Stimulated activated CD4-positive, alpha-beta T cell treated with anti-CD3 and anti-CD28 coated beads, TNF-alpha, amount 100 ng/mL, for 4 hours (primary cell): ENCODE measurements at places on chromosomes 3 and 15.

GRCh38 chr15:29071232-29071881 lies 185.6 kb downstream of the APBA2 start:
- DNase-seq = no peak

GRCh38 chr15:52019394-52020220 lies 588 bp downstream of the MAPK6 start:
- DNase-seq = peak; percentile 42

DNA sequence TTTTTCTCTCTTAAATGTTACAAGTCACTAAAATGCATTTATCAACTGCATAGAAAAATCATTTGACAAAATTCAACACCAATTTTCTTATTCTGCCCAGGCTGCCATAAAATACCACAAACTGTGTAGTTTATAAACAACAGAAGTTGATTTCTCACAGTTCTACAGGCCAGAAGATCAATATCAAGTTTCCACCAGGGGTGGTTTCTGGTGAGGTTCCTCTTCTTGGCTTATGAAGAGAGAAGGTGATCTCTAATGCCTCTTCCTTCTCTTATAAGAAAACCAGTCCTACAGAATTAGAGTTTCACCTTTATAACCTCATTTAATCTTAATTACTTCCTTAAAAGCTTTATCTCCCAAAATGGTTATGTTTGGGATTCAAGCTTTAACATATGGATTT lies 10.9 kb upstream of the CD200R1L start:
- no peak for DNase-seq

DNA sequence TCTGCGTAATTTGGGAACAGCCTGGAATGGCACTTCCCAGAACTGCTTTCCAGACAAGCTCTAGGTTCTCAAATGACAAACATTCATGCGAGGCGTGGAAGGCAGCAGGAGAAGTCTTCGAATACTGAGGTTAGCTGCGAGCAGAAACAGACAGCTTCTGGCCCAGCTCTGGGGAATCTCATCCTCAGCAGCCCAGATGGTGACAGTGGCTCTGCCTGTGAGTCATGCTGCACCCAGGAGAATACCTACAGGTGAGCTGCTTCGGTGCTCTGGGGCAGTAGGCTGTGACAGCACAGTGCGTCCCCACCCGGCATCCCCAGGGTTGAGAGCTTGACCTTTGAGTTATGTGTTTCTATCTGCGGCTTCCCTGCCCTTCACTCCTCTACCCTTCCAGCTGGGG lies 258.6 kb downstream of the KLF13 start:
- DNase-seq = no peak

DNA sequence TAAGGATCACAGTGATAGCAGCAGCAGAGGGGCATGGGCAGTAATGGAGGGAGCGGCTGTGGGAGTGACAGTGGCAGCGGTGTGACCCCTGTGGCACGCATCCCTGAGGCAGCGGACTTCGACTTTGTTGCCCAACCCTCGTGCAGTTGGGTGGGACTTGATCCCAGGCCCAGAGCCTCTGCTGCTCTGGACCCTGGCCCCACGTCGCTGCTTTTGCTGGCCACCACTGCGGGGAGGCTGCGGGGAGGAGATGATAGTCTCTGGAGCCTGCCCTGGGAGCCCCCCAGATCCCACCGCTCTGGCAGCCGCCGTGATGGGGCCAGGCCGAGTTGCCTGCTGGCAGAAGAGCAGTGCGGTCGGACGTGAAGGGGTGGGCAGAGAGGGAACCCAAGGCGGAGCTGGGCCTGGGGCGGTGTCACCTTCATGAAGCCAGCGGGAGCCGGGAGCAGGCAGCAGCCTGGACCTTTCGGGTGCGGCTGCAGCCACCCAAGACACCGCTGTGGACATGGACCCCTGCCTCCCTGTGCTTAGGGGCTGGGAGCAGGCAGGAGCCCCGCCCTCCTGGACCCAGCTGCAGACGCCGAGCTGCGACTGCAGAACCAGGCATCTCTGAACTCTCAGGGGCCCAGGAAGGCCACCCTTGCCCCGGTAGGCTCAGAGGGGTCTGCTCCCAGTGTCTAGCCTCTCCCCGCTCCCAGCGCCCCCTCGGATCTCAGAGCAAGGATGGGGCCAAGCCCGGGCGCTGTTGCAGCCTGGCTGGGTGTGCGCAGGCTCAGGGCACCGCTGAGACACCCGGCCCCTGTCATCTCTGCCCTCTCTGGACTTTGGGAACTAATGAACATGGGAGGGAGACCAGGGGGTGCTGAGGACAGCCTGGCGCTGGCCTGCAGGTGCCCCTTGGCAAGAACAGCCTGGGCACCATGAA lies 38.3 kb downstream of the COMMD2 start:
- no peak for DNase-seq

- DNase-seq = no peak
These were observed 140.2 kb upstream of the PLXND1 start for GRCh38 chr3:129746629-129747028.

GRCh38 chr3:32989171-32989570 lies 37.7 kb downstream of the CCR4 start:
- DNase-seq = no peak

GRCh38 chr3:97613139-97613538 lies 151.4 kb upstream of the ARL6 start:
- DNase-seq = no peak

GRCh38 chr15:97991972-97992541 lies 31.6 kb downstream of the ARRDC4 start:
- no peak for DNase-seq

GRCh38 chr3:69700949-69701348 lies 38.3 kb upstream of the MITF start:
- no peak for DNase-seq

- DNase-seq = no peak
These were observed 6.9 kb downstream of the C15orf62 start for GRCh38 chr15:40776537-40777141.

DNA sequence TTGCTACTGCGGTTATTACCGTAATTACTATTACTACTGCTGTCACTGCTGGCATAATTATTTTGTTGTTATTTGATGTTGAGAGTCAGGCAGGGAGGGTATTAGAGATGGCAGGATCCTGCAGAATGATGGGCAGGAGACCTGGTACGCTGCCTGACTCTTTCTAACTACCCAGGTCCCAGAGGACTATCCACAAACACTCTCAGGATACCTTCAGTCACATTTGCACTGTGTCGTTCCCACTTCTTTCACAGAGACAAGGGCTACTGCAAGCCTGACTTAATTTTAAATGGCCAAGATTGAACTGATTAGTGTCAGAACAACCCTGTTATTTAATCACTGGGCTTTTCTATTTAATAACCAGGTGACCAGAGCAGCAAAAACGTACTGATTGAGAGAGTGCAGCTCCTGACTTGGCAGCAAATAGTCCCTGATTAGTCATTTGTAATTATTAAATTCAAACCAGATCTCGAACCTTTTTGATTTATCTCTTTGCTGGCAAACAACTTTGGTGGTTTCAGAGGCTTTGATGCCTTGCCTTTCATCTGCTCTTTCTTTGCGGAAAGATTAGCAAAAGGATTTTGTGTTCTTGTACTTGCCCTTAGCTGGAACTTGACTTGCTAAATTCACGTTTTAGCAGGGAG lies 88.8 kb upstream of the ARHGEF3 start:
- DNase-seq = no peak

DNA sequence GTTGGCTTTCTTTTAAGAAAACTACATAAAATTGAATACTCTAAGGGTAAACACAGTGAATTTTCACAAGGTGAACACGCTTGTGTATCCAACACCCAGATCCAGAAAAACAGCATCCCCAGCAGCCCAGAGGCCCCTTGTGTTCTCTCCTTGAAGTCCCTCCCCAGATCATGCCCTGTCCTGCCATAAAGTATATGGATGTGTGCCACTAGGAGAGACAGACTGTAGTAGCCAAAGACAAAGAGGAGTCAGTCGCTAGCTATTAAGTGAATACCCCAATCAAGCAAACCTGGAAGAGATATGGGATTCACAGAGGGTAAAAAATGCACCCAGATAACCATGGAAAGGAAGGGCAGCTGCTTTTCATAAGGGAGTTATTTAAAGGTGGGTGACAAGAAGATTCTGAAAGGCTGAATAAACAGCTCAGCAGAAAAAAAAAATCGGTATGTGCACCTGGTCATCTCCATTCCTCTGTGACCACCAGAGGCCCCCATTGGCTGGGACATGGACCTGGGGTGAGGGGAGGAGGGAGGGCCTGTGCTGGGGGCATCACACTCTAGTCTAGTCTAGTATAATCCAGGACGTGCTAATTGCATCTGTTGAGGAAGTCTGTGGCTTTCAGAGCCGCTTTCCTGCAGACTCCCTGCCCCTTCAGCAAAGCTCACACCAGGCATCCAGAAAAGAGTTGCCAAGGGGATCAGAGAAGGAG lies 167.3 kb upstream of the NDN start:
- DNase-seq = no peak

- DNase-seq = no peak
These were observed 24.5 kb downstream of the RASA2 start for GRCh38 chr3:141511361-141511760.

- no peak for DNase-seq
These were observed 34.5 kb downstream of the PRICKLE2 start for GRCh38 chr3:64190517-64191515.

- DNase-seq = no peak
These were observed 725 bp downstream of the CHL1 start for GRCh38 chr3:197149-197827.

DNA sequence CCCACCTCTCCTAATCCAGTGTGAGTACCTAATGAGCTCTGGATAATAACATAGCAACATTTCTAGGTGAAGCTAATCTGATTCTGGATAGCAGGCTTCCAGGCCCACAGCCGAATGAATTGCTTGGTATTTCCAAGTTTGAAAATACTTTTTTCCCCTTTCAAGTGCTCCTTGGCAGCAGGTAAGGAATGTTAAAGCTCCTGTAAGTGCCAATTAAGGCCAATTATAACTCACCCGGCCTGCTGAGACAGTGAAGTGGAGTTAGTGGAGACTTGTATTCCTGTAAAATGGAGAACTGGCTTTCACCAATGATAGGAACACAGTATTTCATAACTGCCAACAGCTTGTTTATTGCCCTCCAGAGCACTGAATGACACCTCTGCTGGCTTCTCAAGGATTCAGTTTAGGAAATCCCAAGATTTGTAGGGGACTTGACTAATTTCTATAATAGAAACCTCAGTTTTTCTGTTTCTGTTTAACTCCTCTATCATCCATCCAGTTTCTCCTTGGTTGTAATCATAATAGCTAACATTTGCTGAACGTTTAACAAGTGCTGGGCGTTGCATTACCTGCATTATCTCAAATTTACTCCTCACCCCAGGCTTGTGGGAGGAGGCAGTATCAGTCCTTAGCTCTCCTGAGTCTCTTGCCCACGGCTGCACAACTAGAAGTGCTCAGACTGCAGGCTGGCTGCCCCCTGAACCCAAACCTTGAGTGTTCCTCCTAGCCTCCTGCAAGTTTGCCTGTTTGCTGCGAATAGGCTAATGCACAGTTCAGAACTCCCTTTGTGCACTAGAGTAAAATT lies 52.7 kb upstream of the SCAANT1 start:
- DNase-seq = no peak

GRCh38 chr15:81106560-81106959 lies 27.5 kb upstream of the CFAP161 start:
- DNase-seq = no peak

- no peak for DNase-seq
These were observed 73.1 kb downstream of the XXYLT1 start for GRCh38 chr3:195197765-195198425.

- DNase-seq = no peak
These were observed 190.2 kb downstream of the STAG1 start for GRCh38 chr3:136562026-136562425.
